ENCODE measurements at places on chromosomes 1 and 21.
A peak's percentile ranks its signal among the peaks of the same experiment; 100 is the strongest.

GRCh38 chr1:5239911-5240310 is 585.5 kb downstream of the AJAP1 start:
- DNase-seq, result no peak

GRCh38 chr1:19894218-19894617 is 12.0 kb downstream of the OTUD3 start:
- no peak for DNase-seq

- DNase-seq, result no peak
These were observed 66.0 kb downstream of the SYDE2 start for GRCh38 chr1:85134583-85135391.

DNA sequence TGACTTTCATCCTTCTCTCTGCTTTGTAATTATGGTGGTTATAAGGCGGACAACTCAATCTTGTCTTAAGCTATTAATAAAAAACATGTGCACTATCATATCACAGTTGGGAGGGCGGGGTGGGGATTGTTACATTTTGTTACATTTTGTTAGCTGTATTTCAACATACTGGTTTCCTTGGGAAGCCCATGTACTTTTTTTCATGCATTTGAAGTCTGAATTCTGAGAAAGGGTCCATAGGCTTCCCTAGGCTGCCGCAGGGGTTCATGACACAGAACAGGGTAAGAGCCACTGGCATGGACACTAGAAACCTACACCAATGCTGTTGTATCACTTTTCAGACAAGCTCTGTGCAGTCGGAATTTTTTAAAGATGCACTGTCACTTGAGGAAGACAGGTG is 178.8 kb downstream of the ETS2 start:
- no peak for DNase-seq

GRCh38 chr1:153774780-153775457 is at the start of gene SLC27A3:
TSS of gene SLC27A3 (plus strand) at chr1:153775407. CDS start at chr1:153775498, 91 bp downstream.
- peak; percentile 91 for DNase-seq

DNA sequence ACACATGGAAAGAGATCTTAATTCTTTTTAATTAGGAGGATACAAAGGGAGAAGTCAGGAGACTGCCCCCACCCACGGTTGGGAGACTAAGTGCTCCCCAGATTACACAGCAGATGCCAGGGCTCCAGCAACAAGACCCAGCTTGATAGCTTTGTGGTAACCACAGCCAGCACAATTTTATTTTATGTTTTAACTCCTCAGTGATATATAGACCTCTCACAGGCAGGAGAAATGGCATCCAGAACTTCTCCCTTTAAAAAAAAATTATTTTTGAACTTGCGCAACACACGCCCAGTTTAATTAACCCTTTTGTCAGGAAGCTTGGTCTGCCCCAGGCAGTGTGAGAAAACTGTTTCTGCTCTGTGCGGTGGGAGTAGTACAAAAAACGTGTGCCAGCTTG is 62.6 kb upstream of the ACOT11 start:
- no peak for DNase-seq

DNA sequence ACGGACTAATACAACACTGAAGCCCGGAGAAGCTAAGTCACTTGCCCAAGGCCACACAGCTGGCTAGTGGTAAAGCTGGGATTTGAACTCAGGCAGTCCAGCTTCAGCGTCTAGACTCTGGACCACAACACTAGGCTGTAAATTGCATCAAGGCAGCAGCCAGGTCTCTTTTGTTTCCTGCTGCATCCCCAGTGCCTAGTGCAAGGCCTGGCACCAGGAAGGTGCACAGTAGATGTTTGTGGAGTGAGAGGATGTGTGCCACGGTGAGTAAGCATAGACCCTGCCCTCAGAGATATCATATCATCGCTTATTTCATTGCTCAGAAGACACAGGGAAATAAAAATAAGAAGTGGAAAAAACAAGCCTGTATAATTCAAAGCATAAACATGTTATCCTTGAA is 40.9 kb downstream of the IGSF21 start:
- no peak for DNase-seq

DNA sequence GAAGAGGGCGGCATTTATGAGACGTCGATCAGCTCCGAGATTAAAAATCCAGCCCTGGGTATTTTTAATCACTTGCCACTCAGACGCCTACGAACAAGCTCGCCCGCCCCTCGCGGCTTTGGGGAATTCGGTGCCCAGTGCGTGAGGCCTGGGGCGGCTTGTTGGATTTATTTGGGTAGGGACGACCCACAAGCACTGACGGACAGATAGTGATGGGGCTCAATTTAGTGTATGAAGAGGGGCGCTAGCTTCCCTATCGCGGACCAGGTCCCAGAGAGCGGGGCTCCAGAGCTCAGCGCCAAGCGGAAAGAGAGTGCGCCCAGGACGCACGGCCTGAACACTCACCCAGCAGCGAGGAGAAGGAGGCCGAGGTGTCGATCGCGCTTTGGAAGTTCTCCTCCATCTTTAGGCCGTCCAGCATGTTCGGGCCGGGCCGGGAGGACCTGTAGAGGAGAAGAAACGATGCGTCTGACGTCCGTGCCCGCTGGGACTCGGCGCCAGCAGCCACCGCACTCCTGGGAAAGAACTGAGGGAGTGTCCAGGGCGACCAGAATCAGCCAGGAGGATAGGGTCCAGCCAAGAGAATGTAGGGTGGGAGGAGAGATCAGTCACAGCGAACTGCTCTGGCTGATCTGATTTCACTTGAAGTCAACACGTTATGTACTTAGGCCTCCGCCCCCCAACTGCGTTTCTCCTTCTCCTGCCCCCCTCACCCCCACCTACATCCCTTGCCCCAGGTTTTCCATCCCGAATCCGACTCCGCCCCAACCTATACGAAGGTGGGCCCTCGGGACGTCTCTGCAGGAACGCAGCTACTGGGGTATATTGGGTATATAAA is 1.2 kb downstream of the LMX1A start:
- DNase-seq, result no peak

DNA sequence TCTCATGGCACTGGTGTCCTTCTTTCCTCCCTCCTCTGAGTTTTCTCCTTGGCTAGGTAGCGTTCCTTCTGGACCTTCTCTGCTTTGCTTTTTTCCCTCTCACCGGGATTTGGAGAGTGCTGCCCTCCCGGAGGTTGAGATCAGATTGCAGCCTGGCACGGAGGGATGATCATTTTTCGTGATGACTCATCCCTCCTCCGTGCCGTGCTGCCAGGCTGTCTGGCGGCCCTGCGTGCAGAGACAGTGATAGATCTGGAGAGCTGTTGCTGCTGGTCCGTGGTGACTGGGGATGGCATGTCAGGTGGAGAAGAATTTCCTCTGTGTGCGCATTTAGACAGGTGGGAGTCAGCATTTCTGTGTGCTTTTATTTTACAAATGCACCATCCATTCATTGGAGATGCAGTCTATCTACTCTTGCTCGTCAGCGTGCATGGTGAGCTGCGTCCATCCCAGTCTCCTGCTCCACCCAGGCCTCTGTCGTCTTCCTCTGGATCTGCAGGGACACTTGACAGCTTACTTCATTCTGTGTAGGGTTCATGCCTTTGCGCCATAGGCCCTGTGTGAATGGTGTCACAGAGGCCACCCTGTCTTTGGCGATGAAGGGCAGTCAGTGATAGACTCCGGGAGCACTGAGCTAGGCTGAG is 104.4 kb downstream of the PCBP3 start:
- DNase-seq, result peak; percentile 68

DNA sequence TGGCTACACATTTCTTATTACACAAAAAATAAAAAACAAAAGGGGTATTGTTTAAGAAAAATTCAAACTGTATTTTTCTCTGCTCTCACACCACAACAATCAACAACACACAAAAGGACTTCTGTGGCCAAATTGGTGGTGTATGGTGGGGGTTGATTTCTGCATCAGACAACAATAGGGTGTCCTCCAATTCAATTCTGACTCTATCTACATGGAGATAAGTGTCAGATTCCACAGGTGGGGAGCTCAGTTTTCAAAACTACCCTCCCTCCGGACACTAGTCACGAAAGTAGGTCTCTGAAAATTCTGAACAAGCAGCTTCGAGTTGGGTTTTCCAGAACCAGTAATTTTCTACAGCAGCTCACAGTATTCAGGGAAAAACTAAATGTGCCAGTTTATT is 744.9 kb upstream of the NCAM2 start:
- DNase-seq, result no peak

DNA sequence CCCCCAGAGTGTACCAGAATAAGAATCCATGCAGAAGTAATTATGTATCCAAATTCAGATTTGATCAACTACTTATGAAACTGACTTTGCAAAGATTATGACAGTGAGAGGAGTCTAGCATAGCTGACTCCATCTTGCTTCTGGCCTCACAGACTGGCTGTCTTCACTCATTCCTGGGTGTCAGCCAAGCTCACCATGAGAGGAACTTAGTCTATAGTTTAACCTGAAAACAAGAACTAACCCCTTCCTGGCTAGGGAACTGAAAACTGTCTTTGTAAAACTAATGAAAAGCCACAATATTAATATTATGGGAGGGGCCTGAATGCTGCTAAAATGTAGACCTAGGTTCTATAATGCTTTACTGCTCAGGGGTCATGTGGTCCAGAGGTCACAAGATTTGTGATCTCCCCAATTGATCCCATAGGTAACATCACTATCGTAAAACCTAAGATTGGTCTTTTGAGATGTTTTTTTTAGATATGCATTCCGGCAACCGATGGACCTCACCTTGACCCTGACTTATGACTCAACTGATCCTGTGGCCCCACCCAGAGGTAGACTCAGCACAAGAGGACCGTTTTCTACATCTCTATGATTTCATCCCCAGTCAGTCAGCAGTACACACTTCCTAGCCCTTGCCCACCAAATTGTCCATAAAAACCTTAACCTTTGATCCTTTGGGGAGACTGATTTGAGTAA is 55.2 kb downstream of the ATP1B1 start:
- no peak for DNase-seq

GRCh38 chr1:77360256-77360655 is 78.4 kb downstream of the AK5 start:
- no peak for DNase-seq

GRCh38 chr21:22444990-22445389 is 1446.8 kb downstream of the NCAM2 start:
- DNase-seq, result no peak

DNA sequence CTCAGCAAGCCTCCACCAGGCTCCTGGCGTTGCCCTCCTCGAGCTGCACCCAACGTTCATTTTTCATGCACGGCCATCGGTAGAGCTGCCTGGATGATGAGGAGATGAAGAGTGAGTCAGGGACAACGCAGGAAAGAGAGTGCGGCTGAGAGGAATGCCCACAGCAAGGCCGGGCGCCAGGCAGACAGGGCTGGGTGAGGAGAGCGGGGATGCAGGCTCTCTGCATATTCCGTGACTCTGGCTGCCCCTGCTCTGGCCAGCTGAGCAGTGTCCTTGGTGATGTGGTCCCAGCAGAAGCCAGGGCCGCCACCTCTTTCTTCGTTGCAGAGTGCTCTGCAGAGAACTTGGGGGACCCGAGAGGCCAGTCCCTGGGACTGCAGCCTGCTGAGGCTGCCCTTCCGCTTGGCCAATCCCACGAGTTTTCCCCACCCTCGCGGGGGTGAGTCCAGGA is 10.8 kb downstream of the UMODL1 start:
- no peak for DNase-seq

- no peak for DNase-seq
These were observed 441.4 kb downstream of the RPS6KC1 start for GRCh38 chr1:213492161-213493041.

DNA sequence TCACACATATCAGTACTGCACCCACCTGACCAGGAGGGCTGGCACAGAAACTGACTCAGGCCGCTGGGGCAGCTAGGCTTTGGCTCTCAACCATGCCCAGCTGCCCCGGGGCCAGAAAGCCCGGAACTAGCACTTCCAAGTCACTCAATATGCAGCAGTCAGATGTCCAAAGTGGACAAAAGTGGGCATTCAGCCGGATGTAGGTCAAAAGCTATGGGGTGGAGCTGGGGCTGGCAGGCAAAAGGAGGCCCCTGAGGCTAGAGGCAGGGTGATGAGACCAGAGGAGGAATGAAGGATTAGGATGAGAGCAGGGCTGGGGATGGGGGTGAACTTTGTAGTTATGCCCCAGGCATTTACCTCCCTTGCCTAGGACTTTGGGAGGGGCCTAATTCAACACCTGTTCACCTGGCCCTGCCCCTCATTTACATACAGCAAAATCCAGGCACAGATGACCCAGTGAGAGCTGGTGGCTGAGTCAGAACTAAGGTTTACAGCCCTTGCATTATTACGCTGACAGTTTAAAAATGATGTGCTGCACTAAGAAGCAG is 30.7 kb upstream of the EDN2 start:
- DNase-seq, result no peak

- DNase-seq, result no peak
These were observed 36.6 kb upstream of the PTPRC start for GRCh38 chr1:198601936-198602889.

- DNase-seq, result no peak
These were observed 75.5 kb upstream of the PDC start for GRCh38 chr1:186536273-186536890.

- no peak for DNase-seq
These were observed 258.9 kb downstream of the HHAT start for GRCh38 chr1:210587566-210587965.

DNA sequence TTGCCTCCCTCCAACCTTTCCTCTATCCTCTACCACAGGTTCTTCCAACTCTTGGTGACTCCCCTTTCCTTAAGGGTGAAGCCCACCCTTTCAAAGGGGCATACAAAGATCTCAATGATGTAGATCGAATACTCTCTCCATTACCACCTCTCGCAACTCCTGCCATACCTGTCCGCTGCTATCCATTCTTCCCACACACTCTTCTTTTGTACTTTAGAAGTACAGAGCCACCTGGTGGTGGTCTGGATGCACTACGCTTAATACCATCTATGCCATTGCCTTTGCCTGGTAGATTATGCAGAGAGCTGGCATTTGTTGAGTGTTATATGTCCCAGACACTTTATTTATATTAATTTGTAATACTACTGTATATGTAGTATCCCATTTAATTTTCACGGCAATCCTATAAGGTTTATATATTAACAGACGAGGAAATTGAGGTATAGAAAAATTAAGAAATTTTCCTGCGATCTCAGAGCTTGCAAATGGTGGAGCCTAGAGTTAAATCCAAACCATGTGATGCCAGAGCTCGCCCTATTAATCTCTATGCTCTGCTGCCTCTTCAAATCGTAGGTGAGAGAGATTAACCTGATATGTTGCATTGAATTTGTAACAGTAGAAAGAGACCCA is 22.9 kb downstream of the TSHB start:
- no peak for DNase-seq

DNA sequence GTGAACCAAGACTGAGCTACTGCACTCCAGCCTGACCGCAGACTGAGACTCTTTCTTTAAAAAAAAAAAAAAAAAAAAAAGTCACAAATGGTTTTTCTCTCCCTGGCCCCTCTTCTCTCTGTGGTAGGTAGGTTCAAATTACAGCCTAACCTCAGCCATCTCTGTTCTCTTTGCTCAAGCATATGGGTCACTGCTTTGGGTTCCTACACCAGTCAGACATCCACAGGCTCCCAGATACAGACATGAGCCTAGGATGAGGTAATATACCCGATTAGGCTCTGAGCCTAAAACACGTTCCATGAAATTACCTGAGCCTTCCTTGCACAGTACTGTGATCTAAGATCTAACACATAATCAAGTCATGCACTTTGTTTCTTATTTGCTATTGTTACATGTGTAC is 90.5 kb upstream of the JAK1 start:
- no peak for DNase-seq

GRCh38 chr1:107451715-107452114 is 310.9 kb downstream of the NTNG1 start:
- DNase-seq, result no peak

GRCh38 chr1:209751627-209752231 is 4.1 kb upstream of the TRAF3IP3 start:
- DNase-seq, result no peak

GRCh38 chr1:156387870-156388173 is 18.8 kb downstream of the RHBG start:
- DNase-seq, result no peak

- DNase-seq, result peak; percentile 58
These were observed 15.4 kb upstream of the RNU1-4 start for GRCh38 chr1:16724718-16725438.
